NCI-H1417 (cell line): ENCODE measurements at places on chromosomes 1 and 21.
A peak's percentile ranks its signal among the peaks of the same experiment; 100 is the strongest.

- DNase-seq = no peak
Observed at GRCh38 chr1:33323663-33324477, 3.0 kb upstream of the A3GALT2 start.

- DNase-seq = no peak
Observed at GRCh38 chr1:113453771-113454083, 63.4 kb downstream of the MAGI3 start.

DNA sequence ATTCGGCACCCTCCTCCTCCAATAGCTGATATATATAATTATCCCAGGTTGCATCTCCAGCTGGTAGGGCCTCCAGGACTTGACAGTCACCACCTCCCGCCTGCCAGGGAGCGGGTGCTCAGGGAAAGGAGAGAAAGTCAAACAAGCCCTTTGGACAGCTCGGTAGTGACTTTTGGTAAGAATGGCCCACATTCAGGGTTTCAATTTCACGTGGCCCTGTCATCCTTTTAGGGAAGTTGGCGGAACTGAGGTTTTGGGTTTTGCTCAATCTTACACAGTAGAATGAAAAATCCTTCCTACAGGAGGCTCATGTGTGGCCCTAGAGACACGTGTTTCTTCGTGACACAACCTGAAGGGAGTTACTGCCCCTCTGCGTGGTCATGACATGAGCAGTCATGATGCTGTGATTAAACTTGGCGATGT, 44.2 kb downstream of the CAPN8 start:
- DNase-seq = no peak

DNA sequence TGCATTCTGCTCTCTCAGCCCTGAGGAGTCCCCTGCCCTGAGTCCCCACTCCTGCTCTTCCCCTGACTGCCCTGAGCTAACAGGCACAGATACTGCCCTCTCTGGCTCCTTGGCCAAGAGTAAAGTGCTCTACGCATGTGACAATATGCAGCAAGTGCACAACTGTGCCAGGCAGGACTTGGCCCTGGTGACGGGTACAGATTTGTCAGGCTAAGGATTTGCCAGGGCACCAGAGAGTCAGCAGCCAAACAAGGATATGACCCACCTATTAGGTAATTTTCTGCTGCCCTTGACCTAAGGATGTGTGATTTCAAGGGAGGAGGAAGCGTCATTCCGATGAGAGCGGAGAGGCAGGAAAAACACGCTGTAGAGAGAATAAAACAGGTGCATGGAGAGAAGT, 339.0 kb downstream of the PTPRU start:
- DNase-seq = no peak

- DNase-seq = peak; percentile 14
Observed at GRCh38 chr1:213256438-213257087, 205.5 kb downstream of the RPS6KC1 start.

GRCh38 chr1:44641126-44642102, 32.9 kb downstream of the TMEM53 start:
- DNase-seq = no peak

DNA sequence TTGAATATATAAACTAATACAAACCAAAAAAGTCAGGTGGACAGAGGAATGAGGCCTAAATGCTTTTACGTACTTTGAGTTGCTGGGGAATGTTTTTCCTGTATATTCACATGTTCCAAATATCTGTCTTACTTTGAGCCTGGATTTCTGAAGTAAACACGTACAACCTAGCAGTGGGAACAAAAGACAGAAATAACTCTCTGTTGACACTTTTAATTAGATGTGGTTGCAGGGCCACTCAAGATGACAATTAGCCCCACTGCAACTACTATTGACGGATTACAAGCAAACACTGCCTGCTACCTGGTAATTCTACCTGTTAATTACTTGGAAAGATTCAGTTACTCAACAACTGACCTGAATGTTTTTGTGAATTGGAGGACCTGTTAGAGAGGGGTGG, 196.9 kb downstream of the TTLL7 start:
- DNase-seq = peak; percentile 93

DNA sequence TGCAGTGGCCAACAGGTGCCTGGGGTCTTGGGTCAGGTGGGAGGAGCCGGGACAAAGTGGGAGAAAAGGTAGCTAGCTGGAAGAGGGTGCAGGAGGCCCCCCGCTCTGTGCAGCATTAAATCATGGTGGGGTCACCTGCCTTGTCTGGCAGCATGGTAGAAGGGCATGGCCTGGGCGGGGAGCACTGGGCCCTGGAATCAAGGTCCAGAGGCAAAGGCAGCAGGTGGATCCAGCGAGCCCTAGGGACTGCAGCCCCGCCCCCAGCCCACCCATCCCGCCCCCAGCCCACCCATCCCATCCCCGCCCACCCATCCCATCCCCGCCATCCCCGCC, 16.7 kb upstream of the TTLL10 start:
- DNase-seq = no peak

GRCh38 chr1:114033961-114034360, 54.7 kb downstream of the OLFML3 start:
- DNase-seq = no peak

DNA sequence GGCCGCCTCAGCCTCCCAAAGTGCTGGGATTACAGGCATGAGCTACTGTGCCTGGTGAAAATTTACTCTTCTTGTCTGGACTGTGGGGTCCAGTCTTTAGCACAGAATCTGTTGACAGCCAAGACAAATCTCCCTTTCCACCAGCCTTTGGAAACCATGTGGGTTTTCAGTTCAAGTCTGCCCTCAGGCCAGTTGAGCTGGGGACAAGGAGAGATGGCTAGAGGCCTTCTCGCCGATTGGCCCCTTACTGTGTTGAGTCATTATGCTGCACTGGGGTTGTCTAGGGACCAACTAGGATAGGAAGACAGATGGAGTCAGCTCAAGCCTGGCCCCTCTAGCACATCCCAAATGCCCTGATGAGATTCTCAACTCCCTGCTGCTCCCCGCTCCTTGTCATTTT, 8.6 kb upstream of the NKAIN1 start:
- no peak for DNase-seq

DNA sequence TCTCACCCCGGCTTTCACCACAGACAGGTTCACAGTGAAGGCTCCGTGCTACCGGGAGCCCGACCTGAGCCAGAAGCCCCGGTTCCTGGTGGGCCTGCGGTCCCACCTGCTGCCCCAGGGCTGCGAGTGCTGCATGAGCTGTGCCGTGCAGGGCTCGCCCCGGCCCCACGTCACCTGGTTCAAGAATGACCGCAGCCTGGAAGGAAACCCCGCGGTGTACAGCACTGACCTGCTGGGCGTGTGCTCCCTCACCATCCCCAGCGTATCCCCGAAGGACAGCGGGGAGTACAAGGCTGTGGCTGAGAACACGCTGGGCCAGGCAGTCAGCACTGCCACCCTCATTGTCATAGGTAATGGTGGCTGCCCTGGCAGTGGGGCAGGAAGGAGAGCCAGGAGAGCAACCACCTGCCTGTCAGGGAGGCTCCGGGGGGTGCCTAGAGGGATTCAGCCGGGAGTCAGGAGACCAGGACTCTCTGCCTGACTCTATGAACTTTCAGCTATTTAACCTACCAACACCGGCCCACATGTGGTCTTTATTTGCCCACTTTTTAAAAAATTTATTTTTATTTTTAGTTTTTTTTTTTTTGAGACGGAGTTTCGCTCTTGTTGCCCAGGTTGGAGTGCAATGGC, 36.4 kb downstream of the IGFN1 start:
- DNase-seq = no peak

- no peak for DNase-seq
Observed at GRCh38 chr1:59123081-59123681, 173.7 kb upstream of the FGGY start.

DNA sequence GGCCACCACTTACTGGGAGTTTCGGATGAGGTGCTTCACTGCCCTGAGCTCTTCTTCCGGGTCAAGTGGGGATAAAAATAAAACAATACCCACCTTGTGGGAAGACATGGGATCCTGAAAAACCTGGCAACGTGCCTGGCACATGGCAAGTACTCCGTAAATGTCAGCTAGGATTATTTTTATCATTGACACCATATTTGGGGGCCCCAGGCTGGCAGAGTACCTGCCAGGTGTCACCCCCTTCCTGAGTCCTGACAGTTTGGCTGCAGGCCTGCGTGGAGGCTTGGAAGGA, 9.2 kb upstream of the EPHA2 start:
- DNase-seq = no peak

- no peak for DNase-seq
Observed at GRCh38 chr1:10803971-10804820, 7.8 kb upstream of the CASZ1 start.

DNA sequence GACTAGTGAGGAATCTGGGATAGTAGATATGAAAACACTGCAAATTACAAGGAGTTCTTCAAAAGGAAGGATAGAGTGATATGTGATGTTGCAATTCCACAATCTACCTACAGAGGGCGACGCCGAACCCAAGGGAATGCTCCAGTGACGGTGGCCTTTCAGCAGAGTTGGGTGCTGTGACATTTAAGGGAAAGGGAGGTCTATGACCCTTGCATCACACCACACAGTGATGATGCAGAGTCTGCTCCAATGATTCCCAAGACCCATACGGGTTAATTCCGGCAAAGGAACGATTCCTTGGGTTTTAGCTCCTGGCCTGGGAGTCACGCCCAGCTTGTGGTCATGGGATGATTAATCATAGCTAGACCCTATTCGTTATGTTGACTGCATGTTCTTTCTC, 123.0 kb upstream of the IGSF21 start:
- peak; percentile 8 for DNase-seq

DNA sequence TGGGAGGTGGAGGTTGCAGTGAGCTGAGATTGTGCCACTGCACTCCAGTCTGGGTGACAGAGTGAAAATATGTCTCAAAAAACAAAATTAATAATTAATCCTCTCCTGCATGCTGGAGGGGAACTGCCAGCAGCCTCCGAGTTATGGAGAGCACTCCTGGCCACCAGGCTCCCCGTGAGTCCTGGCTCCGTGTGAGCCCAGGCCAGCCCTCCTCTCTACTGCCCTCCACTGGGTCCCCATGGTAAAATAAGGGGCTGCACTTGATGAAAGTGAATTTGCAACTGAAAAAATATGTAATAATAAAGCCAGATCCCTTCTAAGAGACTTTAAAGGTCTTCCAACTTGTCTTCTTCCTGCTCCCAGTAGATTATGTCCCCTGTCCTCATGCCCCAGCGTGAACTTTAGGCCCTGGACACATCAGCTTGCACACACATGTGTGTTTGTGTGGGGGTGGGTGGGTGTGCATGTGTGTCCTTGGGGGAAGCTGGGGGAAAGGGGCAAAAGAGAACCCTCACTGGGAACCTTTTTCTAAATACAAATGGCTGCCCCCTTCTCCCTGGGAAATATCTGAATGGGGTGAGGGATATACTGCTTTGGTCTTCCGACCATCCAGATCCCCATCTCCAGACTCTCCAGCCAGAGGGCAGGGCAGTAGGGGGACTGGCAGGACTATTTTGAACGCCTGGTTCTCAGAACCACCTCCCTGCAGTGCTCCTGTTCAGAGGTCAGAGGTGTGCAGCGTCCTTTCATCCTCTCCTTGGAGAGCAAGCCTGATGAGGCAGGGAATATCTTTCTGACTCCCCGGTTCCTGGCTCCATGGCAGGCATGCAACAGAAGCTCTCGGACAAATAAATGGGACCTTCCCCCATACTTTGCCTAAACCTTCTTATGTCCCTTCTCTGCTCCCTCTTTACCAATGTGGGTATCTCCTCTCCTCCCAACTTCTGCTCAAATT, 26.2 kb downstream of the NEK2 start:
- DNase-seq = no peak

DNA sequence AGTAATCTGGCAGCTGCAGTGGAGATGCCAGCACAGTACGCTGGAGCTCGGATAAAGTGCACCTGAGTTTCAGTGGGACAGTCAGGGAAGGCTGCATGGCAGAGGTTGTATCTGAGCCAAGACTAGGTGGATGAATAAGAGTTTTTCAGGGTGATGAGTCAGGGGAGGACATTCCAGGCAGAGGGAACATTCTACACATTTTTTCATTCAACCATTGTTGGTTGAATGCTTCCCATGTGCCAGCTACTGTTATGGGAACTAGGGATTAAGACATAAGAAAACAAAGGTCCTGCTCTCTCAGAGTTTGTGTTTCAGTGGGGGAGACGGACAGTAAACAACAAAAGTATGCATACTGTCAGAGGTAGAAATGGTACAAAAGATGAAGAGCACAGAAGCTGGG, 5.2 kb downstream of the LEPR start:
- no peak for DNase-seq

GRCh38 chr1:74613894-74614293, 59.7 kb downstream of the ERICH3 start:
- no peak for DNase-seq

GRCh38 chr1:185453496-185454192, 136.6 kb upstream of the IVNS1ABP start:
- no peak for DNase-seq

GRCh38 chr1:109640285-109640865, 15.5 kb upstream of the GSTM4 start:
- DNase-seq = peak; percentile 60

DNA sequence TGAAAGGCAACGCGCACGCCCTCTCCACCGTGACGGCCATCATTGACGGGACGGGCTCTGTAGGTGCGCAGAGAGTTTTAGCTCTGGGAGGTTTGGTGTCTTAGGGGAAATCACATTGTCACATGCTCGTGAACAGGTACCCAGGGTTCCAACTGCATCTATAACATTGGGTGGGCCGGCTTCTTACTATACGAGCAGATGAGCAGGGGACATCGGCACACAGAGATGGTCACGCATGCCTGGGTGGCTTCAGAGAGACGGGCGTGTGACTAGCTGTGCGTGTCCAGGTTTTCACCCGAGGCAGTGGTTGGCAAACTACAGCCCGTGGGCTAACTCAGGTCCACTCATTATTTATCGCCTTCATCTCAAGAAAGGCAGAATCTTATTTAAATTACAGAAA, 54.7 kb downstream of the SLC37A1 start:
- no peak for DNase-seq

DNA sequence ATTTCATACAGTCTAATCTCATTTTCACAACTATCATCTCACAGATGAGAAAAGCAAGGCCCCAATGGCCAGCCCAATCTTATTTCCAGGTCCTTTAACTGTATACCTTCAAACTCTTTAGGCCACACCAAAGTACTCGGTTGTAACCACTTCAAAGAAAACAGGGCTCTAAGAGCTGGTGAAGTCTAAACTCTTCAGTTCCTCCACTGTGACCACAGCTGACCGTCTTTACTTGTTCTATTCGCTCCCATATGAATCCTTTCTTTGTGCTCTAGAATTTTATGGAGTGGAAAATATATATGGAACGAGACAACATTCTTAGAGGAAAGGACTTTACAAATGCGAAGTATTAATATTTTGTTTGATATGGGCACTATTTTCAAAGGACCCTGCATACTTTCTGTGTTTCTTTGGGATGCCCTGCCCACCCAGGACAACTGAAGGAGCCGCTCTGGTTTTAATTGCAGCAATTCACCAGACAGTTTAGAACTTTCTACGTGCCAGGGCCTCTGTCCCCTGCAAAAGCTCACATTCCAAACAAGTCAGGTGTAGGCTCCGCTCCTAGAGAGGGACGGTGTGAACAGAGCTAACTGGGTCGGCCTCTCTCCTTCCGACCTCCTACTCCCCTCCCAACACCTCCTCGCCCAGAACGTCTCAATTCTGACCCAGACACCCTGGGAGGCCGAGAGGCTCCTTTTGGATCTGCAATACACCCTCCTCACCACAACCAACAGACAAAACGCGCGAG, 15.7 kb downstream of the IER5 start:
- no peak for DNase-seq
